ENCODE measurements at places on chromosomes 2 and 18.

DNA sequence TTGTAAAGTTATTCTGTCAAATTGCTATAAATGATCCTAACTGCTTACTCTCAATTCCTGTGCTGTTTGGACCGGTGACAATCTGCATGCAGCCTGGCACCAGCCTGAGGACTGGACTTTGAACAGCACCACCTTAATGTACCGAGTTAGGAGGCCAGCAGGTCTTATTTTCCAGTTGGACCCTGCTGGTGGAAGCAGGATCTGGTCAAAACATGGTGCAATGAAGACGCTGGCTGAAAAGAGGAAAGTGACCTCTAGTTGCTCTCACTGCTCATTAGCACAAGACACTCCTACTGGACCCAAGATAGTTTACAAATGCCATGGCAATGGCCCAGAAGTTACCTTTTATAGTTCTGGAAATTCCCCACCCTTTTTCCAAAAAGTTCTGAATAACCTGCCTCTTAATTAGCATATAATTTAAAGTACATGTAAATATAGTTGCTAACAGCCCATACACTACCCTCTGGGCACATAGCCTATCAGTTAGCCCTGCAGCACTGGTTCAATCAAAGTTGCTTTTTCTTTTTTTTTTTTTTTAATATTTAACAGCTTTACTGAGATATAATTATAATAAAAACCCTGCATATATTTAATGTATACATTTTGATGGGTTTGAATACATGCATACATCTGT lies 35.8 kb downstream of the RBKS start:
- no peak for DNase-seq

GRCh38 chr2:170340693-170341068 lies 162.7 kb downstream of the MYO3B start:
- no peak for DNase-seq

GRCh38 chr2:96414161-96414710 lies 78.7 kb downstream of the NCAPH start:
- no peak for DNase-seq

GRCh38 chr2:144470816-144471215 lies 49.1 kb downstream of the ZEB2 start:
- DNase-seq = no peak

GRCh38 chr2:19355416-19355821 lies 3.0 kb downstream of the OSR1 start:
- DNase-seq = no peak

All from CD4-positive, alpha-beta T cell treated with Interleukin-4 for 4 hours (primary cell).